ENCODE measurements at places on chromosomes 3 and 15. TPM values are rescaled to one million over a fixed set of nuclear protein-coding genes. Genes with fewer than 3 reads are reported as not detected.

CELF6 gene
- 22.4 TPM for total RNA-seq

NAALADL2 gene
- total RNA-seq = 10.1 TPM

ATP8B4 gene
- 12.1 TPM for total RNA-seq

CYP8B1 gene
- not detected for total RNA-seq

RASL12 gene
- total RNA-seq = 11.7 TPM

ACP3 gene
- 2.6 TPM for total RNA-seq

HESX1 gene
- 0.43 TPM for total RNA-seq

SH2D7 gene
- total RNA-seq = not detected

PTH1R gene
- total RNA-seq = 14.4 TPM

GRIP2 gene
- total RNA-seq = 14.8 TPM

NSMCE3 gene
- 9.6 TPM for total RNA-seq

RPLP1 gene
- total RNA-seq = 391 TPM

INAFM2 gene
- total RNA-seq = 26.1 TPM

WDR82 gene
- total RNA-seq = 99.7 TPM

SLC12A1 gene
- 2.0 TPM for total RNA-seq

MITF gene
- total RNA-seq = 10.6 TPM

CHL1 gene
- total RNA-seq = 274 TPM

DNAH12 gene
- 0.81 TPM for total RNA-seq

ACTRT3 gene
- 2.1 TPM for total RNA-seq

LIPH gene
- total RNA-seq = 0.57 TPM

EEF1AKMT4 gene
- total RNA-seq = not detected

LRRIQ4 gene
- 1.8 TPM for total RNA-seq

NTRK3 gene
- total RNA-seq = 115 TPM

STAC gene
- 0.35 TPM for total RNA-seq

PRR20G gene
- not detected for total RNA-seq

CYP11A1 gene
- total RNA-seq = 2.0 TPM

RHOV gene
- 1.5 TPM for total RNA-seq

GXYLT2 gene
- total RNA-seq = 7.0 TPM

FBLN2 gene
- 5.2 TPM for total RNA-seq

ATP6V1A gene
- 136 TPM for total RNA-seq

TMIE gene
- 6.7 TPM for total RNA-seq

LDHAL6B gene
- not detected for total RNA-seq

NANOGP8 gene
- total RNA-seq = 1.2 TPM

SV2B gene
- 296 TPM for total RNA-seq

NR2E3 gene
- total RNA-seq = not detected

C3orf85 gene
- total RNA-seq = not detected

ZNF501 gene
- 2.2 TPM for total RNA-seq

NR1I2 gene
- 1.2 TPM for total RNA-seq

ZNF80 gene
- not detected for total RNA-seq

AP3B2 gene
- total RNA-seq = 179 TPM

ARL14 gene
- total RNA-seq = not detected
